RKO (cell line): ENCODE measurements at places on chromosomes 4 and X.

DNA sequence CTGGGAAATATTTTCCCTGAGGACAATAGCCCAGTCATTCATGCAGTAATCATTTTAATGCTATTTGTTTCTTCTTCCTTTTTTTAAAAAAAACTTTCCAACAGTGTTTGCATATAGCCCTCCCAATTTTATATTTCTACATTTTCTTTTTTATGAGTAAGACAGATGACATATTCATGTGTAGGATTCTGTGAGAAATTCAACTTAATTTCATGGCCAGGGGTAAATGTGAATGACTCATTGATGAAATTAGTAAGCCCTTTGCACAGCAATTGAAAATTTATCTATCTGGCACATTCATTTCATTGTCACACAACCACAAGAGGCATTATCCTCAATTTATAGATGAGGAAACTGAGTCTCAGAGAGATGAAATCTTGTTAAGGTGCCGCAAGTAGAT lies 13.7 kb upstream of the SMIM20 start:
- peak; percentile 22 for DNase-seq

DNA sequence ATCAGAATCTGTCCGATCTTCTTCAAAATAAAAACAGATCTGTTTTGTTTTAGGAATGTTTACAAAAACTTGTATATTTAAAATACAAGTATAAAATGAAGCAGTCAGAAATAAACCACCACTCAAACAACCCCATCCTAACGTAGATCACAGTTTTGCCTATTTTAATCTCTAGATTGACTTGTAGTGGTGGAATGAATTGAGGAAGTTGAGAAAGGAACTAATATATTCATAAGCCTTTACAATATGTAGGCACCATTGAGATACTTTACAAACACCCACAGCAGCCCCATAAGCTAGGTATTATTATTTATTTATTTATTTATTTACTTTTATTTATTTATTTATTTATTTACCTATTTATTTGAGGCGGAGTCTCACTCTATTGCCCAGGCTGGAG lies 52.3 kb upstream of the KLF3 start:
- DNase-seq, result no peak

DNA sequence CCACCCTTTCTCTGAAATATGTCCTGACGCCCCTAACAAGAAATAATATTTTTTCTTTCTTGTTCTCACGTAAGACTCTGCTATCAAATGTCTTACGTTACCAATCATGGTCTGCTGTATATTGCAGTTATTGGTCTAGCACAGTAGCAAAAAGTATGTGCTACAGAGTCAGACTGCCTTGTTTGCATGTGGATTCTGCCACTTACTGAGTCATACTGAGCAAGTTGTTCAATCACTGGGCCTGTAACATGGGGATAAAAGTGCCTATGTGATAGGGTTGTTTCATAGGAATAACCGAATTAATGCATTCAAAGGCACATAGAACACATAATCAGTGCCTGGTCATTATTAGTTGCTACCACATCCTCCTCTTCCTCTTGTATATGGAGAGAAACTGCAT lies 14.1 kb downstream of the RPGR start:
- DNase-seq, result peak; percentile 27

GRCh38 chr4:137541181-137541580 lies 8.9 kb upstream of the PCDH18 start:
- no peak for DNase-seq

GRCh38 chr4:102809190-102809589 lies 18.2 kb downstream of the UBE2D3 start:
- no peak for DNase-seq

DNA sequence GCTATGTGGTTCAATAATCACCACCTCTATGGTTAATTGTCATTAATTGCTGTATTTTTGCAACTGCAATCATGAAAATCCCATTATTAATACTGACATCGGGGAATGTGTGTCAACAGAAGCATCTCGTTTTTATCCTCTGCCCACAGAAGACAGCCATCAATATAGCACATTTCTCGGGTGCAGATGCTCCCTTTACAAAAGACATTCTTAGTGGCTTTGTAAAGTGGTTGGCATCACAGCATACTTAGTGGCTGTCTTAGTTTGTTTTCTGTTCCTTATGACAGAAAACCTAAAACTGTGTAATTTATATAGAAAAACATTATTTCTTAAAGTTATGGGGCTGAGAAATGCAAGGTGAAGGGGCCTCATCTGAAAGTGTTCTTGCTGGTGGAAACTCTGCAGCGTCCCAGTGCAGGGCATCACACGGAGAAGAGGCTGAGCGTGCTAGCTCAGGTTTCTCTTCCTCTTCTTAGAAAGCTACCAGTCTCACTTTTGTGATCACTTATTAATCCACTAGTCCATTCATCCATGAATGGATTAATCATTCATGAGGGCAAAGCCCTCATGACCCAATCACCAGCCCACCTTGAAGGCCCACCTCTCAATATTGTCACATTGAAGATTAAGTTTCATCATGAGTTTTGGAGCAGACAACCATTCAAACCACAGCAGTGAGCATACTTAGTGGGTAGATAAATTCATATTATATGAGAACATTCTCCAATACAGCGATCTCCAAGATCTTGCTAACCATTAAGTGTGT lies 1067.7 kb upstream of the PABPC4L start:
- no peak for DNase-seq

DNA sequence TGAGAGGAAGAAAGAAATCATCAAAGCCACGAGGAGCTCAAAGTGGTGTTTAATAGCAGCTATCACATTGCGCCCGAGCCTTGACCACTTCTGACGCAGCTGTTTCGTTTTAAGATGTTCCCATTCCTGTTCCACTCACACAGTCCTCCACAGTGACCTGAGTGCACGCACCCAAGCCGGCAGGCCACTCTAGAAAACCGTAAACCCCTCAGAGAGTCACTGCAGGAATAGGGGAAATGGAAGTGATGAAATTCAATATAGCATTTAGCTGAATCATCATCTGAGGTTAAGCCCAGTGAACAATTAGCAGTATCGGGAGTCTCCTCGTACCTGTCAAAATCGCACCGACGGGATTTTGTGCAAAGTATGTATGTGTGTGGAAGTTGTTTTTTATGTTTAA lies 17.9 kb upstream of the HAND2 start:
- no peak for DNase-seq

GRCh38 chr4:11440481-11441193 lies 11.9 kb upstream of the HS3ST1 start:
- no peak for DNase-seq

GRCh38 chr4:159188646-159189045 lies 85.8 kb downstream of the RAPGEF2 start:
- DNase-seq, result no peak

- no peak for DNase-seq
These were observed 115.3 kb upstream of the ZNF827 start for GRCh38 chr4:146053891-146054290.

GRCh38 chr4:85058551-85058950 lies 92.1 kb upstream of the WDFY3 start:
- DNase-seq, result no peak

DNA sequence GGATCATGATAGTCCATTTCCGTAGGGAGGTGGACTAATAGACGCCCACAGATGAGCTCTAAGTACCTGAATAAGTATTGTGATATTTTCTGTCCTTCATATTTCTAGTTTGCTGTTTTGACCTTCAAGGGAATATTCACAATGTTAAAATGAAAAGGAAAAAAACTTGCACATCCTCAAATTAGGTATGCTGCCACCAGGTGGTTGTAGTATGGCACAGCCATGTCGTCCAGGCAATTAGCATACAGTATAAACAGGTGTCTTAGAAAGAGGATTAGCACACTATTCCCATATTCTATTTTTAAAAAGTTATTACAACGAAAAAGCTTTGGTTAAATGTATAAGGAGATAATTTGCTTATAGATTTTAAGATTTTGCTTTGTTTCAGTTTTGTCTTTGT lies 802.0 kb downstream of the RPA4 start:
- peak; percentile 50 for DNase-seq

DNA sequence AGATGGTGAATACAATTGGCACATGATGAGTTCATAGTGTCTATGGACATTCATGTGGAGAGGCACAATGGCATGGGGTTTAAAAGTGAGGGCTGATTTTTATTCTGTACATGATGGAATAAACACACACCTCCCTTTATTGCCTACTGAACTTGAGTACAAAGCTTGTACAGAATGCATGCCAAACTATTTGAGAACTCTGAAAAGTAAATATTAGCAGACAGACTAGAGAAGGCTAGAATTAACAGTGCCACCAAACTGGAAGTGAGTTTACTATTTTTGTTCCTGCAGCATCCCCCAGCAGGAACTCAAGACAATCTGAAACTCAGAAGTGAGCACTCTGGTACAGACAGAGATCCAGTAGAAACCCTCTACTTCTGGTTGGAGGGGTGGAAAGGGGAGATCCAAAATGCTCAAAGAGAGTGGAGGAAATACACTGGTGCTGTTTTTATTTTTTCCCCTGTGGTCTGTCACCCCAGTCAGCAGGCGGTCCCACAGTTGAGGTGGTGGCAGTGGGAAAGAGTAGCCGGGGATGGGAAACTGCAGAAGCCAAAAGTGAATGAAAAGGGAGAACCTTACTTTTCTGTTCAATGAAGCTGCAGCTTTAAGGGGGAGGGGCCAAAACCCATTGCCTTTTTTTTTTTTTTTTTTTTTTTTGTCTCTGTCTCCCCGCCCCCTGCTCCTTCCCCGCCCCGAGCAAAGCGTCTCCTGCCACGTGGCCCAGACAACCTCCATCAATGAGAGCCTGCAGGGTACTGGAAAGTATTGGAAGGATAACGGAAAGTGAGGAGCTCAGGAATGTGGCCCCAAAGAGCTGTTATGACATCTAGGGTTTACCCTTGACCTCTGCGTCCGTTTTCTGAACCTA lies 20.5 kb downstream of the AKAP4 start:
- DNase-seq, result no peak

DNA sequence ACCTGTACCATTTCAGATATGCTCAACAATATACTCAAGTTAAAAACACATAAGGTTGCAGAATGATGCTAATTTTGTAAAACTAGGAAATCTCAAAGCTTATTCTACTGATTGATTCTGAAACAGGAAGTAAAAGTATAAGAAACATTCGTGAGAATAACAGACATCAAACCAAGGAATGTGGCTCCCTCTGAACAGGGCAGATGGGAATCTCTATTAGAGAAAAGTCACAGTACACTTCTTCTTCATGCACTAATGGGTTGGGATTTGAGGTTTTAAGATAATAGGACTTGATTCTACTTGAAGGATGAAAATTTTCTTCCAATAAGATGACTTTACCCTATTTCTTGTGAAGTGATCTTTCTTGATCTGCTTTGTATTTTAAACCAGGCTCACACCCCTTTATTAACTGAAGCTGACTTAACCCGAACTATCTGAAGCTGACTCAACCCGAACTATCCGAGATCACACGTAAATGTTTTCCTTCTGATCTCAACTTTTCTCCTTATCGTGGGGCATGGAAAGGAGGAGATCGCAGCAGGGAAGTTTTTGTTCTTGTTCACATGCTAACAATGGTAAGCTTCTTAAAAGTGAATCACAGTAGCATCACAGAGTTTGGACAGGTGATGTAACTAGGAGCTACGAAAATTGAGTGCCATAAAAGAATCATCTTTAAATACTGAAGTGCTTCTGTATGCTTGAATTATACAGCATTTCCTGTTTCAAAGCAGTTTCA lies 363.1 kb upstream of the ZFP42 start:
- DNase-seq, result no peak

GRCh38 chr4:55509266-55509665 lies 37.4 kb downstream of the CLOCK start:
- no peak for DNase-seq

GRCh38 chr4:57132743-57133137 lies 22.6 kb upstream of the IGFBP7 start:
- no peak for DNase-seq

GRCh38 chr4:55830716-55831115 lies 11.1 kb downstream of the EXOC1L start:
- DNase-seq, result no peak

DNA sequence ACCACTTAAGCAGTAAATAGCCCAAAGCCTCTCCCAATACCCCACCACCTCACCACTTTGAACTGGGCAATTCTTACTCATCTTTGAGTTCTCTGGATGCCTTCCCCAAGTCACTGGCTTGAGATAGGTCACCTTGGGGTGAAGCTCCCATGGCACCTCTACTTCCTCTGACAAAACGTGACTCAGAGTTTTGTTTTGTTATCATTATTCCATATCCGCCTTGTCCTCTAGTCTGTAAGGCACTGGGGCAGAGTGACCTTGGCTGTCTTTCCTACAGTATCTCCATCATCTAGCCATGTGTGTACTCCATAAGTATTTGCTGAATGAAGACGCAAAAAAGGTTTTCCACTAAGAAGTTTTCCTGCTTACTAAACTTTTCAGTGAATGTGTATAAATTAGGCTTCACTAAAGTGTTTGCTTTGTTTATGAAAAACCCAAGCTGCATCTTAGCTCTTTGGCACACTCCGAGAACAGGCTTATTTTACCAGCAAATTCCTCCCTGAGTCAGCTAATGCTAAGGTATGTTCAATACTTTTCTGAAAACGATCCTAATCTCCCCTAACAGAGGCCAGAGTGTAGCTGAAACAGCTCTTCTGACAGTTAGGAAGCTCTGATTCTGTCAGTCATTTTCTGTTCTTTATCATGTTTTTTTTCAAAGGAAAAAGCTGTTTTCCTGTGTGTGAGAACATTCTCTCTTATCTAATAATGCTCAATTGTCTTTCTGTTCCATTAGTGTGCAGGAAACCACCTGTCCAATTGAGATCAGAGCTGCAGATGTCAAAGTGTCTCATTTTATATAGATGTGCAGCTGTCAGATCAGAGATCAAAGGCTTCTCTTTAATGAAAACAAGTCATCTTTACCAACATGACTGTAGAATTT lies 30.2 kb upstream of the TSPAN5 start:
- DNase-seq, result peak; percentile 77

GRCh38 chrX:148417934-148418333 lies 82.5 kb upstream of the AFF2 start:
- DNase-seq, result no peak

DNA sequence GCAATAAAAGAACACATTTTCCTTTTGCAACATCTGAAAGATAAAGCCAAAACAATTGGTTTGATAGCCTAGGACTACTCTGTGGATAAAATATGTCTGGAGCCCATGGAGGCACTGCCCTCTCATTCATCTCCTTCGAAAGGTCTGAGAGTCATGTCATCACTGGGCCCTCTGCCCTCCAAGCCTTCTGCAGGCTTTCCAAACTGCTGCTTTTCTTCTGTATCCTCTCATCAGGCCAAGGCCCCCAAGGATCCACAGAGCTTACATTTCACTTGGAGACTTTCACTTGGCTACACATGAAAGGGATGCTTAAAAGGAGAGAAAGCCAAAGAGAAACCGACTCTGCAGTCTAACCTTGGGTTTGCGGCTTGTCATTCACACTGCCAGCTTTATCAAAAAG lies 109.9 kb downstream of the SH3RF1 start:
- no peak for DNase-seq
